Keratinocyte (primary cell): ENCODE measurements at places on chromosomes 5 and 9.

DNA sequence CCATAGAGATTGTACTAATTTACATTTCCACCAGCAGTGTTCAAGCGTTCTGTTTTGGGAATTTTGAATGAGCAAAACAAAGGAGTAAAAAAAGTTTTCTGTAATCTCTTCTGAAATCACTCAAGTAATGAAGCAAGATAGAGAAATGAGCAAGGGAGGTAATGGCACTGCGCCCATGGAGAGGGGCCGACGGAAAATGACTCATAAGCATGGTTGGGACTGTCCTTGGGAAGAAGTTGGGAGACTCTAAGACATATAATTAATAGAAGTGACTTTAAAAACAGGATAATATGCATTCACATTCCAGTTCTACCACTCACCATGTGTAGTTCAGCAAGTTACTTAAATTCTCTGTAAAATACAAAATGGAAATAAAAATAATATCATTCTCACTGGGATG lies 62.5 kb upstream of the C5orf46 start:
- DNase-seq, result no peak

DNA sequence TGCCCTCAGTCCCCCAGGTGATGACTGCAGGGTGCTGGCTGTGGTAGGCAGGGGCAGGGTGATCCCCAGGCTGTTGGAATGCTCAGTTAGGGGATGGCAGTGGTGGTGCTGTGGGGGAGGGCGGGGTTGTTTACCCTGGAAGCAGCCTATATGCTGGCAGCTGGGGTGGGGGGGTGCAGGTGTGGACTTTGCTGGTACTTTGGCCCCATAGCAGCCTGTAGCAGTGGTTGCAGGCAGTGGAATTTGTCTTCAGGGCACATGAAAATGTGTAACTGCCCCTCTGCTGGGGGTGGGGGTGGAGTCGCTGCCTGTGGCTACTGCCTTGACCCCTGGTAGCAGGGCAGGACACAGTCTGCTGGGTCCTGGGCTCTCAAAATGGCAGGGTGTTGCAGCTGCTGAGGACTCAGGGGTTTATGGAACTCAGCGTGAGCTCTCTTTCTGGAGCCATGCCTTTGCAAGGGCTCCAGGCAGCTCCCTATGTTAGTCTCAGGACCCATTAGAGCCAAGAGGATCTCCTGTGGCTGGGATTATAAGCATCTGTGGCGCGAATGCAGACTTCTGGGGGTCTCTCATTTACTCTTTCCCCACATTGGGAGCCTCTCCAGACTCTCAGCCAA lies 65.0 kb downstream of the RMI1 start:
- DNase-seq, result no peak

- peak; percentile 55 for DNase-seq
Measured at GRCh38 chr5:34509392-34509791, 146.7 kb upstream of the RAI14 start.

DNA sequence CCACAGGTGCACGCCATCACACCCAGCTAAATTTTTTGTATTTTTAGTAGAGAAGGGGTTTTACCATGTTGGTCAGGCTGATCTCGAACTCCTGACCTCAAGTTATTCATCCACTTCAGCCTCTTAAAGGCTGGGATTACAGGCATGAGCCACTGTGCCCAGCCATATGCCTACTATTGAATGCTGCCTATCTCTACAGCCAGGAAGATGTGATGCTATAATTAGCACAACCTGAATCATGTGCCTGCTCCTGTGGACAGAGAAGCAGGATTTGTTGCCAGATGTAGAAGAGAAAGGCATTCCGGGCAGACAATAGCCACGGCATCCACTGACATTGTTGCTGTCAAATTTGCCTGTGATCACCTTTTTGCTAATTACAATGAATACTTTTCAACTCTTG lies 24.4 kb upstream of the MLLT3 start:
- no peak for DNase-seq

GRCh38 chr9:123020796-123021195 lies 12.7 kb upstream of the GPR21 start:
- no peak for DNase-seq

DNA sequence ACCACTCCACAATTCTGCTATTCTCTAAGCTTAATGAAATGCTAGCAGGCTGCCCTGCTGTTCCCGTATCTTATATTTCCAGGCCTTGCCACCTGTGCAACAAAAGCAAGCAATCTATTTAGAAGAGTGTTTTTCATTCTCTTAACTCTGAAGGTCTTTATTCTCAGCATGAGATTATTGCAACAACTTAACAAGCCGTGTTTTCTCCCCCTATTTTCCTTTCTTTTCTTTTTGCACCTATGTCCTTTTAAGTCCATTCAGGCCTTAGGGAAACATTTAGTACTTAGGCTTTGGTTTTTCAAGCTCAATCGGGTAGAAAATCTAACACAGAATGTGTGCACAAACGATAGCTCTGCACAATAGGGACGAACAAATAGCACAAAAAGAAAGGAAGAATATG lies 89.6 kb upstream of the DMRTA1 start:
- no peak for DNase-seq

DNA sequence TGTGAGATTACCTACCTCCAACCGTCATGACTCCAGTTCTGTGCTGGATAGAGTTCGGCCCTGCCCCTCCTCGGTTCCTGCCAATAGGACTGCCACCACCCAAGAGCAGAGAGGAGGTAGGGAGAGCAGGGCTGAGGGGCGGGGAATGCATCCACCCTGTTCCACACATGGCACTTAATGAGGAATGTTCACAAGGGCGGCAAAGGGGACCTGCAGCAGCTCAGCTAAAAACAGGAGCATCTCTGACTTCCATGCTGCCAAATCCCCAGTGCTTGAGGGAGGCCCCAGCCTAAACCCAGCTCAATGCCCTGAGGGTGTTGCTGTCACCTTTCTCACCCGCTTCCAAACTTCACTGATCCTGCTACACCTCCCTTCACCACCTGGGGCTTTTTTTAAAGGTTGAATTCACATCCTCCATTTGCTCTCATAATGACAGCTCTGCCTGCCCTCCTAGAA lies 7.8 kb upstream of the DELE1 start:
- DNase-seq, result no peak

- DNase-seq, result no peak
Measured at GRCh38 chr9:125629446-125629845, 77.6 kb downstream of the MAPKAP1 start.

DNA sequence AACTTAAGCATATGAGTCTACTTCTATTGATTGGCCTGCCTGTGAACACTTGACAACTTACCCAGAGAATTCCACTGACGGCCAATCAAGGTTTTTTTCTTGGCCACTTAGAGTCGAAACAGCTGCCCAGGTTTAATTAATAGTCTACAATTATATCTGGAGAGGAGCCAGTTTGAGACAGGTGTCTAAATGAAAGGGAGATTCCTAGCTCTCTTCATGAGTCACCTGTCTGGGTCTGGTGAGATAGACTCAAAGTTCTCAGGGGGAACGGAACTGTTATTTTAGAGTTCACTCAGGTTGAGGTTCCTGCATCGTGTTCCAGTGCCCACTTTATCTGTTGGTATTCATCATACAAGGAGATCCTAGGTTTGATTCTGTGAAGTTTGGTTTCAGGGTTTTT lies 111.0 kb downstream of the CD180 start:
- DNase-seq, result no peak

DNA sequence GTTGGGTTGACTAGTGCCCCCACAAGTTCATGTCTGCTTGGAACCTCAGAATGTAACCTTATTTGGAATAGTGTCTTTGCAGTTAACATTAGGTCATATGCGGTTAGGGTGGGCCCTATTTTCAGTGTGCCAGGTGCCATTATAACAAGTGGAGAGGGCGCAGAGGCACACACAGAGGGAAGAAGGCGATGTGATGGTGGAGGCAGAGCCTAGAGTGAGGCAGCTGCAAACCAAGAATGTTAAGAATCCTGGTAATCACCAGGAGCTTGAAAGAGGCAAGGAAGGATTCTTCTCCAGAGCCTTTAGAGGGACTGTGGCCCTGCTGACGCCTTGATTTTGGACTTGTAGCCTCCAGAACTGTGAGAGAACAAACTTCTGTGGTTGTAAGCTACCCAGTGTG lies 10.9 kb downstream of the GPR107 start:
- DNase-seq, result no peak

DNA sequence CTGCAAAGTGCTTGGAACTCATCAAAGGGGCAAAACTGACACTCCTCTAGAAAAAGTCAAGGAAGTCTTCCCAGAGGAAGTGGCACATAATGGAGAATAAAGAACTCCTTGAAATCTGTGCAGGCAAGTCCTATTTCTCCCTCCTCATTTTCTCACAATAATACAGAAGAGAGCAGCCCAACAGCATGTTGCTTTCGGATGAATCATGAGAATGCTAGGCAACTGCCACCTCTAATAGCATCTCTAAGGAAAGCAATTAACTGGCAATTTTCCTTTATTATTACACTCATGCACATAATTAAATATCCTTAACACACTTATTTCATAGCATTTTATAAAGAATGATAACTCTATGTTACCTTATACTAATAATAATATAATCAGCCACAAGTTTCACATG lies 122.2 kb upstream of the PTGER4 start:
- DNase-seq, result no peak

GRCh38 chr5:135140446-135141204 lies 106.6 kb upstream of the PITX1 start:
- no peak for DNase-seq

- no peak for DNase-seq
Measured at GRCh38 chr5:83548581-83548980, 77.0 kb downstream of the VCAN start.

GRCh38 chr9:5554254-5554653 lies 43.9 kb downstream of the PDCD1LG2 start:
- DNase-seq, result no peak

- no peak for DNase-seq
Measured at GRCh38 chr5:59587489-59588337, 305.8 kb downstream of the PDE4D start.

DNA sequence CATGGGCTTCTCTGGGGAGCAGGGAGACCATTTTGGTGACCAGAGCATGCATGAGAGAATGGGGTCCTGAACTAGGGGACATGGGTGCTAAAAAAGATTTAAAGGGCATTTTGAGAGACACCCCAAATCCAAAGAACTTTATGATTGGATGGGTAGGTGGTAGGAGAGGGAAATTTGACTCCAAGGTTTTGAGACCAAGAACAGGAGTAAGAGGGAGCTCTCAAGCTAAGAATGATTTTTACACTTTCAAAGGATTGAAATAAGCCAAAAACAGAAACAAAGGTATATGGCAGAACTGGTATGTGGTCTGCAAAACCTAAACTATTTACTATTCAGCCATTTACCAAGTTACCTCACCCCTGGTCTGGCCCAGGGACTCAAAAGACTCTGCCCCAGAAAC lies 318.2 kb upstream of the CLINT1 start:
- no peak for DNase-seq

GRCh38 chr9:97900103-97900737 lies 22.1 kb downstream of the TRMO start:
- no peak for DNase-seq

- no peak for DNase-seq
Measured at GRCh38 chr9:687994-688393, 153.5 kb upstream of the DMRT1 start.

DNA sequence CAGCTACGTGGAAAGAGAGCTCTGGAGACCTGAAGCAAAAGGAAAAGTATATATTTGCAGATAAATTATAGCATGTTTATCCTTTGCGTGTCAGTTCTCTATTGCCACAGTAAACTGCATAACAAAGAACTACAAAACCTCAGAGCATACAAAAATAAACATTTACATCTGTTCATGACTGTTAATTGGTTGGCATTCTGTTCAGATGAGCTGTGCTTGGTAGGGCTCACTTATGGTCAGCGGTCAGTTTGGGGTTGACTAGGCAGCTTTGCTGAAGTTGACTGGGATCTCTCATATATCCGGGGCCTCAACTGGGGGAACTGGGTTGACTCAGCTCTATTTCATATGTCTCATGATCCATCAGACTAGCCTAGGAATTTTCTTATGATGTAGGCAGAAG lies 257.7 kb downstream of the TLE1 start:
- no peak for DNase-seq

- no peak for DNase-seq
Measured at GRCh38 chr9:37923118-37923795, 19.3 kb upstream of the SLC25A51 start.
